ENCODE measurements at places on chromosomes 3 and 15. TPM values are rescaled to one million over a fixed set of nuclear protein-coding genes. Genes with fewer than 3 reads are reported as not detected.

Gene PLA2G4E
- total RNA-seq, result 0.17 TPM

Gene RASGRF1
- 0.09 TPM for total RNA-seq

DNA sequence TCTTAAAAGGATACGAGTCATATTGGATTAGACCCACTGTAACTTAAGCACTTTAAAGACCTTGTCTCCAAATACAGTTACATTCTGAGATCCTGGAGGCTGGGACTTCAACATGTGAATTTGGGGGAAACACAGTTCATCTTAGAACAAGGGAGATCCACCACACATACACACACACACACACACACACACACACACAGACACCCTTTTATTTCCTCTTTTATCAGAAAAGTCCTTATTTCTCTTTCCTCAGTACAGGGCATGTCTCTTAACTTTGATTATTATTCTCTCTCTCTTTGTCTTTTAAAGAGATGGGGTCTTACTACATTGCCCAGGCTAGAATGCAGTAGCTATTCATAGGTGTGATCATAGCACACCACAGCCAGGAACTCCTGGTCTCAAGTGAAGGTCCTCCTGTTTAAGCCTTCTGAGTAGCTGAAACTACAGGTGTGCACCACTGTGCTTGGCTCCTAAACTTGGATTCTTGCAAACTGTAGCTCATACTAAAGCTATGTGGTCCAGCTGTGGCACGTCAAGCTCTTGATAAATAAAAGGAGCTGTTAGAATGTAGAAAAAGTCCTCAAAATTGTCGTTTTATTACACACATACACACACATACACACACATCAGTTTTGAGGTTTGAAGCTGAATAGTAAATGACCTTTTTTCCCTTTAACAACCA lies 7.4 kb downstream of the GOLM2 start:
- no peak for DNase-seq

DNA sequence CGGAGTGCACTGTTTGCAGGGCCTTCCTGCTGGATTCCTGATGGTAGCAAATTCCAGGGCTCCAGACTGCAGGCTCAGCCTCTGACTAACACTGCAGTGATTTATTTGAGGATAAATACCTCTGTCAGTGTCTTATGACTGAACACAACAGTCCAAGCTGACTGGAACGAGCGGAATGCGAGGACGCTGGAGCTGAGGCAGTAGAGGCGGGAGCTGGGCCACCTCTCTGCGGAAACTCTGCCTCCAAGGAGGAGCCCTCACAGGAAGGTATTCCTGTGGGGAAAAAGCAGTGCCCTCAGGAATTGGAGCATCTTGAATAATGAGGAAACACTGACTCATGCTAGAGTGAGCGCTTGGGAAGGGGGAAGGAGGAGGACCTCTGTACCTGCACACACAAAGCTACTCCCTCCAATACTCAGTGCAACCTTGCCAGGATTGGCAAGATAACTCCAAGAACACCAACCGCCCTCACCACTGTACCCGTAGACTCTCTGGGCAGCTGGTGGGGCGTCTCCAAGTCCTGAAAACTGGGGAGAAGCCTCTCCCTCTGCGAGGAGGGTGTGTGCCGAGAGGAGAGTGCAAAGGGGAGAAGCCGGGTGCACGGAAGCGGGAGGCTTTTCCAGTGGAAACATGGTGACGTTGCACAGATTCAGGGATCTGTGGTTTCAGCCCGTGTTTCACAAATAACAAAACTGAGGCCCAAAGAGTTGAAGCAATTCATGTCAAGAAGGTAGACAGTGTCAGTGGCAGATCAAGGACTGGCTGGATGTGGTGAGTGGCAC lies 43.0 kb downstream of the VGLL4 start:
- DNase-seq, result peak; percentile 86

- no peak for DNase-seq
Observed at GRCh38 chr3:37990527-37990926, at the start of gene VILL. TSS of gene VILL (plus strand) at chr3:37990786. CDS start at chr3:37993673, 2,887 bp downstream.

DNA sequence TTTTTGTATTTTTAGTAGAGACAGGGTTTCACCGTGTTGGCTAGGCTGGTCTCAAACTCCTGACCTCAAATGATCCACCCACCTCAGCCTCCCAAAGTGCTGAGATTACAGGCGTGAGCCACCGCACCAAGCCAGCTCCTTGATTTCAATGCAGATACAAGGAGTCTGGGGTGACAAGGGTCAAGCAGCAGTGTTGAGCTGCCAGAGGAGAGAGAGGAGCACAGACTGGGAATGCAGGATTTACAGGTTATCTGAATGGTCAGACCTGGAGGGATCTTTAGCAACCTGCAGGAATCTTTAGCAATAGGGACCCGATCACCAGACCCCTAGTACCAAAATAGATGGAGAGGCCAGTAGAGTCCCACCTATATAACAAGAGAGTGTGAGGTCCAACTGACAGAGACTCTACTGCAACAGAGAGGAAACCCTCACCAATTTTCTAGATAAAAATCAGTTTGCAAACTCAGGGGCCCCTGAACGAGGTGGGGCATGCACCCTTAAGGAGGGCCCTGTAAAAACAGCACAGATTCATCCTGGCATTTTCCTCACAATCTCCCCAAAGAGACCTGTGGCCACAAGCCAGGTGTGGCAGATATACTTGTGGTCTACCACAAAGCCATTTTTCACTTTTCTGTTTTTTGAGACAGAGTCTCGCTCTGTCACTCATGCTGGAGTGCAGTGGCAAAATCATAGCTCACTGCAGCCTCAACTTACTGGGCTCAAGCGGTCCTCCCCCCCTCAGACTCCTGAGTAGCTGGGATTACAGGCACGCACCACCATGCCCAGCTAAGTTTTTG lies 10.7 kb upstream of the SHISA5 start:
- no peak for DNase-seq

DNA sequence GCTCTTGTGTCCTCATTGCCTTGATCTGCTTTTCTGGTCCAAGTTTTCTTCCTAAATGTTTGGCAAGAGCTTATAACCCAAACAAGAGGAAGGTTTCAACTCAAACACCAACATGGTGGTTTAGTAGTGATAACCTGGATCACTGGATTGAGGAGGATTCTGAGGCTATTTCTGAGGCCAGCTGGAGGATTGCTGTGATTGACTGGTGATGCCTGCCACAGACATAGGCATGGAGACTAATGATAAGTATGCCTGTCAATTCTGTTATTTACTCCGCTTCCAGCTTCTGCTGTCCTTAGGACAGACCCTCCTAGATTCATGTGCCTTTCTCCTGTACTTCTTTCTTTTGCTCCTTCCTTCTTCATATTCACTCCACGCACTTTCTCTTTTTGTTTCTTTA lies 150.5 kb downstream of the SHQ1 start:
- no peak for DNase-seq
